ENCODE measurements at places on chromosomes 6 and 20. TPM values are rescaled to one million over a fixed set of nuclear protein-coding genes. Genes with fewer than 3 reads are reported as not detected.
A peak's percentile ranks its signal among the peaks of the same experiment; 100 is the strongest.

- H3K4me1 ChIP-seq = no peaks in the 10 kb centered on the region
- H3K27me3 ChIP-seq = no peaks in the 10 kb centered on the region
- H3K4me3 ChIP-seq = no peak overlapping the region
- no peak for DNase-seq
These were observed 24.2 kb downstream of the MDGA1 start for GRCh38 chr6:37673436-37673835.

Gene CLPSL1
- not detected for total RNA-seq

Gene PGC
- not detected for total RNA-seq

- no peaks in the 10 kb centered on the region for H3K36me3 ChIP-seq
- H3K4me3 ChIP-seq = no peak overlapping the region
- H3K4me1 ChIP-seq = no peaks in the 10 kb centered on the region
These were observed 153.1 kb downstream of the EPHA7 start for GRCh38 chr6:93266116-93266817.

Gene ZNF831
- 0.09 TPM for total RNA-seq

DNA sequence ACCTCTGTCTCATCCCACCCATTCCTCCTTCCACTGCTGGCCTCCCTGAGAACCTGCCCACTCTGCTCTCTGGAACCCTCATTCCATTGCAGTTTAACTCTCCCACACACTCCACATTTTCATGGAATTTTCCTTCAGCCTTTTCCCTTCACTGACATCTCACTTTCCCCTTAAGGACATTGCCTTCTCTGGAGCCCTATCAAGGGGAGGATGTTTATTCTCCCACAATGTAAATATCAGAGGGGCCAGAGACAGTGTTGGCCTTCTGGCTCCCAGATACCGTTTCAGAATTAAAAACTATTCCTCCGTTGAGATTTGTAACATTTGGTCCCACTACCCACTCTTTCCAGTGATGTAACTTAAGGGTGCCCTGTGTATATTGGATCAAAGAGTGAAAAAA is 199.5 kb upstream of the KCNK16 start:
- no peaks in the 10 kb centered on the region for H3K4me1 ChIP-seq
- no peak overlapping the region for H3K4me3 ChIP-seq
- H3K27ac ChIP-seq = no peak overlapping the region

DNA sequence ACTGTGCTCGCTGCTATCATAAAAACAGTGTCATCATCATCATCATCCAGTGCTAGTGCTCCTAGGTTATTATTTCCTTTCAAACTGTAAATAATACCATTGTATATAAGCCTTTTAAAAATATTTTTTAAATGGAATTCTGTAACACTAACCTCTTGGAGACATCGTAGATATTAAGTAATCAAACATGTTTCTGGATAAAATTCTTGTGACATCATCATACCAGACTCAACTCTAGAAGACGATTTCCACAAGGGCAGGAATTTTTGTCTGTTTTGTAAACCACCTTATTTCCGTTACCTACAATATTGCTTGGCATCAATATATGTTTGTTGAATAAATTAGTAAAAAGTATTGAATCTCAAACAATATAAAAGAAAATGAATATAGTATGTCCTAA is 40.4 kb downstream of the EPB41L2 start:
- H3K4me3 ChIP-seq = no peak overlapping the region
- no peaks in the 10 kb centered on the region for H3K36me3 ChIP-seq
- no peak for DNase-seq
- H3K27me3 ChIP-seq = no peaks in the 10 kb centered on the region
- H3K27ac ChIP-seq = no peak overlapping the region
- H3K4me1 ChIP-seq = no peaks in the 10 kb centered on the region

Gene BFSP1
- total RNA-seq = 0.17 TPM

Gene CALHM6
- 2.0 TPM for total RNA-seq

Gene OXT
- 6.5 TPM for total RNA-seq

GRCh38 chr6:72864799-72865198 is 242.9 kb downstream of the KCNQ5 start:
- H3K4me1 ChIP-seq = peaks cover 4% of the 10 kb centered on the region
- no peak for DNase-seq
- H3K4me3 ChIP-seq = no peak overlapping the region
- no peak overlapping the region for H3K27ac ChIP-seq
- H3K36me3 ChIP-seq = no peaks in the 10 kb centered on the region

GRCh38 chr6:149895048-149895590 is 2.8 kb downstream of the RAET1E start:
- DNase-seq = no peak
- H3K4me1 ChIP-seq = peaks cover 5% of the 10 kb centered on the region
- no peak overlapping the region for H3K27ac ChIP-seq
- H3K36me3 ChIP-seq = no peaks in the 10 kb centered on the region

Gene GNAS-AS1
- total RNA-seq = 0.08 TPM

GRCh38 chr6:46128476-46128875 is 1.3 kb upstream of the ENPP4 start:
- H3K27ac ChIP-seq = no peak overlapping the region
- H3K4me3 ChIP-seq = no peak overlapping the region
- no peaks in the 10 kb centered on the region for H3K36me3 ChIP-seq
- H3K27me3 ChIP-seq = no peaks in the 10 kb centered on the region
- H3K4me1 ChIP-seq = peaks cover 2% of the 10 kb centered on the region

- H3K27me3 ChIP-seq = no peaks in the 10 kb centered on the region
- no peak overlapping the region for H3K4me3 ChIP-seq
- H3K27ac ChIP-seq = no peak overlapping the region
- peaks cover 16% of the 10 kb centered on the region for H3K4me1 ChIP-seq
- no peaks in the 10 kb centered on the region for H3K36me3 ChIP-seq
These were observed 26.4 kb downstream of the FOXP4 start for GRCh38 chr6:41572613-41573012.

- H3K4me3 ChIP-seq = no peak overlapping the region
- no peaks in the 10 kb centered on the region for H3K36me3 ChIP-seq
- no peaks in the 10 kb centered on the region for H3K4me1 ChIP-seq
- H3K27ac ChIP-seq = no peak overlapping the region
- DNase-seq = no peak
These were observed 212.1 kb upstream of the PHACTR1 start for GRCh38 chr6:12504325-12504966.

DNA sequence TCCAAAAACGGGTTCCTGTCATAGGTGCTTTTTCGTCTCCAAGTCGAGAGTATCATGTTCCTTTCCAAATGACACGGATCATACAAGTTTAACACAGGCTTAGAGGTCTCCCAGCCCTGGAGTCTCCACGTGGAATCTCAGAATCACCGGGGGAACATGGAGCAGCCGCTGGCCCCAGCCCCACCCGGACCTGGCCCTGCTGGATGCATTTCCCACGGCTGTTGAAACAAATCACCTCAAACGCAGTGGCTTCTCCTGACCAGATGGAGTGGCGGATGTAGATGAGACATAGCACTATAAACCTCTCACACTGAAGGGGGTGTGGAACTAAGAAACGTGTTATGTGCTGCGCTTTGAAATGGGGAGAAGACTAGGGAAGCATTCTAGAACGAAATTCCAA is 70.0 kb upstream of the FRMD1 start:
- DNase-seq = peak; percentile 22
- no peaks in the 10 kb centered on the region for H3K36me3 ChIP-seq
- H3K4me1 ChIP-seq = no peaks in the 10 kb centered on the region
- peaks cover 4% of the 10 kb centered on the region for H3K27me3 ChIP-seq
- no peak overlapping the region for H3K4me3 ChIP-seq

DNA sequence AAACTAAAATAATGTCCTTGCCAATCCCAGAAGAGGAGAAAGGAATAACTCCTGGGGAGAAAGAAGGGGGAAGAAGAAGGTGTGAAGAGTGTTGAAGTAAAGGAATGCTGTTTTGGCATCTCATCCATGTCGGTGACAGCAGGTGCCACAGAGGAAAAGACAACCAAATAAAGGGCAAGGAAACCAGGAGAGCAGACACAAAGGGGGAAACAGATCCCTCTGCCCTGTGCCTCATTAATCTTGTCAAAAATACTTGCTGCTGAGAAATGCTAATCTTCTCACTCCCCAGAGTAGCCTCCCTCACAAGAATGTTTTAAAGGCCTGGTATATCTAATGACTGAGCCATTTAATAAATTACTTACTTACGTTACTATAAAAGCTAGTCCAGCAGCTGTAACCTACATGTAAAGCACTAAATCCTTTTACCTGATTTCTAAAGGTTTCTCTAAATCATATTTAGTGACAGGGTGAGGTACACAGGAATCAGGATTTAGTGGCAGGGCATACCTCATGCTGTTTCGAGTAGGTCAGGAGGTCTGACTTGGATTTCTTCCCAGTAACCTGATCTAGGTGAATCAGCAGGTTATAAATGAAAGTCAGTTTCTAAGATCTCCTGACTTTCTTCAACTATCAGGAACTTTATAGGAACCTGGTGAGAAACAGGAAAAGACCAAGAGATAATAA is 377.1 kb downstream of the CENPW start:
- no peak overlapping the region for H3K27ac ChIP-seq
- no peak for DNase-seq
- no peaks in the 10 kb centered on the region for H3K36me3 ChIP-seq
- H3K4me1 ChIP-seq = no peaks in the 10 kb centered on the region
- no peak overlapping the region for H3K4me3 ChIP-seq

DNA sequence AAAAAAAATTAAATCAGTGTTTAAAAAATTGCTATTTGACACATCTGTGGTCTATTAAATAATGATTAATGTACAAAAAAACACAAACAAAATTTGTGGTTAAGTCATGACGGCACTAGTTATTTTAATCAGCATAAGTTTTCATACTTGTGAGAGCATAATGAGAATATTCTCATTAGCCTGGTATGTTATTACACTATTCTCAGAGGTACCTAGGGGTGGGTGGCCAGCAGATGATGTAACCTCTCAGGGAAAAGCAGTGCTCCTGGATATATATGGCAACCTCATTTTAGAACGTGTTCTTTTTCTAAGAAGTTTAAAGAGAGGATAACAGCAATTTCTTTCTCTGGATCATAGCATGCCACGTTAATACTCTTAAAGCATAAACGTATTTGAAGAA is 109.2 kb downstream of the GJA1 start:
- no peak for DNase-seq
- no peak overlapping the region for H3K27ac ChIP-seq
- H3K4me1 ChIP-seq = no peaks in the 10 kb centered on the region
- no peaks in the 10 kb centered on the region for H3K36me3 ChIP-seq
- H3K4me3 ChIP-seq = no peak overlapping the region

DNA sequence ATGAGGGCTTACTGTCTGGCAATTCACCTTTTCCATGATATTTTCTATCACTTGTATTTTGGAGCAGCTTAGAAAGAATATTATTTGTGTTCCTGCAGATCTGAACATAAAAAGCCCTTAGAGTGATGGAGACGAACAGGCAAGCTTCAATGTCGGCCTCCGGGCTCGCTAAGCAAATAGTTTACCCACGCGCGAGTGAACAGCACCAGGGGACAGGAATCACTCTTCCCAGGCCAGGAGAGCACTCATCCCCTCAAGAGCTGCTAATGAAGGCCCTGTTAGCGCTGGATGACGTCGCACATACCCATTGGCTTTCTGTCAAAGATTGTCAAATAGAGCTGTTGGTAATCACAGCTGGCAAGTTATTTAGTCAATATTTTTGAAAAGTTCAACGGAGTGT is 395.7 kb downstream of the ZFAND3 start:
- H3K27ac ChIP-seq = no peak overlapping the region
- H3K4me3 ChIP-seq = no peak overlapping the region
- no peaks in the 10 kb centered on the region for H3K4me1 ChIP-seq

- H3K4me1 ChIP-seq = no peaks in the 10 kb centered on the region
- H3K4me3 ChIP-seq = no peak overlapping the region
- peaks cover 13% of the 10 kb centered on the region for H3K36me3 ChIP-seq
- H3K27ac ChIP-seq = no peak overlapping the region
These were observed 7.7 kb downstream of the CSTF1 start for GRCh38 chr20:56400001-56400640.

Gene ENPP1
- 27.2 TPM for total RNA-seq

DNA sequence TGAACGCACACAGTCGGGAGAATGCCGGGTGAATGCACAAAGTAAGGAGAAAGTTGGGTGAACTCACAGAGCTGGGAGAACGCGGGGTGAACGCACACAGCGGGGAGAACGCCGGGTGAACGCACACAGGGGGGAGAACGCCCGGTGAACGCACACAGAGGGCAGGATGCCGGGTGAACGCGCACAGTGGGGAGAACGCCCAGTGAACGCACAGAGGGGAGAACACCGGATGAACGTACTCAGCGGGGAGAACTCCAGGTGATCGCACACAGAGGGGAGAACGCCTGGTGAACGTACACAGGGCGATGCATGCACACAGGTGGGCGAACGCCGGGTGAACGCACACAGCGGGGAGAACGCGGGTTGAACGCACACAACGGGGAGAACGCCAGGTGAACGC is 57.4 kb downstream of the RNASET2 start:
- H3K4me3 ChIP-seq = no peak overlapping the region
- no peak for DNase-seq

DNA sequence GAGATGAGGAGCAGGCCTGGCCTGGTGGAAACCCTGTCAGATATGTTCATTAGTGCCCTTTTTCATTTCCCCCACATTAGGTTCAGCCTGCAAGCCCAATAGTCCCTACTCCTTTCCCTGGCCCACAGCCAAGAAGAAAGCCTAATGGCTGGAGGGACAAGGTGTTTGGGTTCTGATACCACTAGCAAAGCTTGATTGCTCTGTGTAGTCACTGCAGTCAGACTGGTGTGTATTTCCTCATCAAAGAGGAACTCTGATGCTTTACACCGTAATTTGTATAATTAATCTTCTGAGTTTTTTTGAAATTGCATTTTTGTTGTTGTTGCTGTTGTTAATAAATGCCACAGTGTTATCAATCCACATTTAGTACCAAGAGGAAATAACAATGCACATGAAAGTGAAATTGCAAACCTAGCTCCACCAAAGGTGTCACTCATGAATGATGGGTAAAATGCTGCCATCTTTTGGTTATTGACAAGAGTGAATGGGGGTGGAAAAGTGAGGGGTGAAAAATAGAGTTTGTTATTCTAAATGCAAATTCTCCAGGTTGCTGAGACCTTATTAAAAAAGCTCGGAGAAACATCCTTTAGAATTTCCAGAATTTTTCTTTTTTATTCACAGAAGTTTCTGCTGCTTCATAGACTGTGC is 320.2 kb upstream of the POU3F2 start:
- H3K4me3 ChIP-seq = no peak overlapping the region
- no peaks in the 10 kb centered on the region for H3K4me1 ChIP-seq
- no peaks in the 10 kb centered on the region for H3K27me3 ChIP-seq
- no peak overlapping the region for H3K27ac ChIP-seq

DNA sequence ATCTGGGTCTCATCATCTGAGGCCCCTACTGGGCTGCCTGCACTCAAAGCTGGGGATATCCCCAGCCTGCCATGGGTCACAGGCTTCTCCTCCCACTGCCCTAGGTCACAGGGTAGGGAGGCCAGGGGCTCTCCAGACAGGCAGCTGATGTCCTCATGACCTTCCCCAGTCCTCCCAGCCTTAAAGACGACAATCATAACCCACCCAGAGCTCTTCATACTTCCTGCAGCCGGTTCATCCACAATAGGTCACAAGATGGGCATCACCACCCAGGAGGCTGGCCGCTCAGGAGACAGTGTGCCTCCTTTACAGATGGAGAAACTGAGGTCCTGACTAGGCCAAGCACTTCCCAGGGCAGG is 15.2 kb downstream of the TFEB start:
- H3K27me3 ChIP-seq = no peaks in the 10 kb centered on the region
- no peaks in the 10 kb centered on the region for H3K4me1 ChIP-seq
- H3K4me3 ChIP-seq = no peak overlapping the region
- no peak for DNase-seq
